RWPE2 (cell line): ENCODE measurements at places on chromosomes 2 and 18.

DNA sequence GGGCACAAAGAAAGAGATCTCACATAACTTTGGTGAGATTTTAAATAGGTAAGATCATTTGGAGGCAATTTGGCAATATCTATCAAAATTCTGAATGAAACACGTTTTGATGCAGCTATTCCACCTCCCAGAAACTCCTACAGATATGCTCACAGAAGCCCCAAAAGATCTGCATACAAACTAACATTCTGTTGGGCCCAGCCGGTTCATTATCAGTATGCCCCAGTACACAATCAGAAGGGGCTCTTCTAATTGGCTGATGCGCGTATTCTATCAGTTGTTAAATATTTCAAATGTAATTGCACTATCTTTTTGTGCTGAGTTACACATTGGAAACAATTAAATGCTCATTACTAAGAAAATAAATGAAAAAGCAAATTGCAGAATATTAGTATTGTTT lies 7.1 kb upstream of the TGIF1 start:
- no peak for DNase-seq

- DNase-seq, result no peak
Measured at GRCh38 chr2:69993708-69994107, 32.3 kb upstream of the ASPRV1 start.

DNA sequence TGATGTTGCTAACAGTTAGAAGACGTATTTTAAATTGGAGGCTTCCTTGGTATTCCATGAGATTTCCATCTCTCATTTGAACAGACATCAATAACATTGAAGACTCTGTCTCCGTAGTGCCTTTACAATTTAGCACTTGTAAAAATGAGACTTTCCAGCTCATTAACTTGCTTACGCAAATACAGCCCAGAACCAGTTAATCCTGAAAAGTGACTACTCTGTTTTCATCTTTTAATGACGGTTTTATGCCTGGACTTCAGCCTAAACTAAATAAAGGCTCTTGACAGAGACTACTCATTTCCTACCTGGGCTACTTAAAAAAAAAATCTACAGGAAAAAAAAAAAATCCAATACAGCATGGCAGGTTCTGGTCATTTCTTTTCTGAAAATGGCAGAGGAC lies 148.6 kb downstream of the LRATD1 start:
- DNase-seq, result no peak

DNA sequence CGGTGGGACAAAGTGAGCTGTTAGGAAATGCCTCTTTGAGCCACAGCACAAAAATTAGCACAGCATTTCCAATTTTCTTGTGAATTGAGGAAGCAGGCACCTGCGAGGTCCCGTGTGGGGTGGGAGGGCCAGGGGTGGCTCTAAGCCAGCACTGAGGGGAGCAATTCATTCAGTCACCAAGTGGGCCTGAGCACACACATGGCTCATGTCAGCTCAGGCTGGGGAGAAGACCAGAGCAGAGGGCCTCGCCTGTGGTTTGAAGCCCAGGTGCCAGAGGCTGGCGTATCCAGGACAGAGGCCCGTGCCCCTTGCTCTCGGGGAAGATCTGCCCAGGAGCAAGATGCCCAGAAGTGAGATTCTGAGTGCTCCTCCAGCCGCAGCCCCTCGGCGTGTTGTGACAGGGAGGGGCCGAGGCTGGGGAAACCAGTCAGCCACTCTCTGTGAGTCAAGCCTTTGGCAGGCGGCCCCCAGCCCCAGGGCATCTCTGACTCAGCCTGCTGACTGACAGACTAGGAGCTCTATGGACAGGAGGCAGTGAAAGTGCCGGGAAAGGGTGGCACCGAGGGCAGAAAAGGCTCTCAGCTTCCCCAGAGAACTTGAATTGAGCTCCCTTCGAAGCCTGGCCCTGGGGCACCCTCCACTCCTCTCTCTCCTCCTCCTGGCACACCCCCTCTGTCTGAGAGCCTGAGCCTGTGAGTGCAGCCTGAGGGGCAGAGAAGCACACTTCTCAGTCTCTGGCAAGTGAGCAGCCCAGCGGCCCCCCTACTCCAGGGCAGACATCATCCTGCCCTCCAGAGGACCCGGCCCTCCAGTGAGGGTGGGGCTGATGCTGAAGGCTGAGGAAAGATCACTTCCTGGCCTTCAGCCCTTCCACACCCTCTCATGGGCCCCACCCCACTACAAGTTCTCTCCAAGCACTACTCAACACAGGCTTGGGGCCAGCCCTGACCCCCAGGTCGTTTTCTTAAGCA lies 32.3 kb downstream of the CYP26B1 start:
- DNase-seq, result peak; percentile 97

GRCh38 chr2:196230061-196230854 lies 58.9 kb upstream of the STK17B start:
- DNase-seq, result no peak

DNA sequence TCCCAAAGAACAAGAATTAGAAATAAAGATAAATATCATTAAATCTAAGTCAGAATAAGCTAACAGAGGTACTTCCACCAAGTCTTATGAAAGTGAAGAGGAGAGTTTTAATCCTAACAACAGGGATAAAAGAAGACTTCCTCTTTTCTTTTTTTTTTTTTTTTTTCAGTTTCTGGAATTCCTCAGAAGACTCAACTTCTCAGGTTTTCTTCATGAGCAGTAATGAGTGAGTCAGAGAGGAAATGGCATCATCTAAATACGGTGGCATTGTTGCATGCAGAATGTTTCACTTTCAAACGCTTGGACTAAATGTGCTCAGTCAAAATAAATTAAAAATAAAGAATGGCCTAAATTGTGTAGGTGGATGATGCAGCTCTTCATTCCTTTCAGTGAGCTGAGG lies 45.6 kb upstream of the ARHGAP15 start:
- DNase-seq, result no peak

DNA sequence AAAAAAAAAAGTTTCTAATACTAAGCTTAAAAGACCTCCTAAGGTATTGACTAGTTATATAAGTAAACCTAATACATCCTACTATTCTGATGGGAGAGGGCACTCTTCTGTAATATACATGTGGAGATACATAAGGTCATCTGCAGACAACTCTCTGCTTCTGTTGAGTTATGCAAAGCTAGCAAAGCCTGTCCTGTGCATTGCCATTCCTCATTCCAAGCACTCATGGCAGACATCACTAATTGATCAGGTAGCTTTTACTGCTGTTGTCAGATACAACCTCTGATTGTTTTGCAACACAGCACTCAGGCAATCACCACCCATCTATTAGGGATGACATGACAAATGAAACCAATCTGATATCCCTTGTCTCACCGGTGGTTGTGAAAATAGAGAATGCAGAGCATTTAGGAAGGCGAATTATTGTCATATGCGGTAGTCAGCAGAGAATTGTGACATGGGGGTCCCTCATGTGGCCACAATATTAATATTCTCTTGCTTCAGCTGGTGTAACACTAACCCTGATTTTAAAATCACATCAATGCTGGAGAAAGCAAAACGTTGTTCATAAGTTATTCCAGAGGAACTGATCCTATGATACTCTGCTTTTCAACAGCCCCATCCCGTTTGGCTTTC lies 416.5 kb upstream of the GYPC start:
- no peak for DNase-seq

- no peak for DNase-seq
Measured at GRCh38 chr2:231111987-231112386, 12.9 kb downstream of the HTR2B start.

DNA sequence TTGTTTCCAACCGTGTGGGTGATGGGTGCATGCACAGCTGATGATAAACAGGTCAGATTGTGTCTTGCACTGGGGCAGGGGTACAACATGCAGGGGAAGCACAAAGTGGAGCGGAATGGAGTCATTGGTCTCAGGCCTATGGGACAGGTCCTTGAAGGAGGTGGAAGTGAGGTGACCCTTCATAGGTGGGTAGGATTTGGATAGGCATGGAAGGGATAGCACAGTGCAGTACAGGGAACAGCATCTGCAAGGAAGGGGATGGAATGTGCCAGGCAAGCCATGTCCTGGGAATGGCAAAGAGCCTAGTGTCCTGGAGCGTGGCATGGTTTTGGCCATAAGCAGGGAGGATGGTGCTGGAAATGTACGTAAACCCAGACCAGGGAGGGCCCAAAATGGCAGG lies 143.9 kb downstream of the CAPN13 start:
- DNase-seq, result no peak

DNA sequence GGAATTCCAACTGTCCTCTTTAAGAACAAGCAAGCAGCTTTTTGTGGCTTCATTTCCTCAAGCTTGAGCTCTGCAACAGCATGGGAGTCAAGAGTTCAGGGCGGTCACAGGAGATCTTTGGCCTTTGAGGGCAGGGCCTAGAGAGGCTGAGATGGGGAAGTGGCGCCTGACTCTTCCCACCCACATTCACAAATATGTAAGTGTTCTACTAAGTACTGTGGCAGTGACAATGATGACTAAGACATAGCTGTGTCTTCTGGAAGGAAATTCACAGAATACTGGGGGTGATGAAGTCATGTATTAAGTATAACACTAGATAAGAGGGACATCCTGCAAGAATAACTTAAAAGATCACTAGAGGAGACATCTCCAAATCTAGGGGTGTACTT lies 15.0 kb downstream of the RND3 start:
- DNase-seq, result no peak

DNA sequence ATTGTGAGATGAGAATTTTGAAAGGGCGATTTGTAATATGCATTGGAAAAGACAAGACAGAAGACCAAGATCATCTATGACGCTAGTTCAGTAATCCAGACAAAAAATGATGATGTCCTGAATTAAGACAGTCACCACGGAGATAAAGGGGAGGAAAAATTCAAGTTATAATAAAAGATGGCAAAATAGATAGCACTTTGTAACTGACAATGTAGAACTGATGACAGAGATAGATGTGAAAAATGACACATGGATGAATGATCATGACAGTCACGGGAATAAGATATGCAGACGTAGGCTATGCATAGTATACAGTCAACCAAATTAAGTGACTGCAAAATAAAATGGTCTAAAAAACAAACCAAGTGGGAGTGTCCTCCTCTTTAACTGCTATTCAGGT lies 59.2 kb downstream of the SRBD1 start:
- DNase-seq, result no peak

- DNase-seq, result no peak
Measured at GRCh38 chr18:13302040-13302439, 83.5 kb downstream of the LDLRAD4 start.

- no peak for DNase-seq
Measured at GRCh38 chr2:207121784-207122183, 44.0 kb downstream of the KLF7 start.

GRCh38 chr2:44758591-44758990 lies 182.9 kb upstream of the SIX3 start:
- DNase-seq, result no peak

GRCh38 chr2:21860907-21861306 lies 737.1 kb downstream of the TDRD15 start:
- no peak for DNase-seq

GRCh38 chr2:180655393-180655792 lies 325.0 kb upstream of the UBE2E3 start:
- DNase-seq, result no peak

- DNase-seq, result no peak
Measured at GRCh38 chr2:212537726-212538304, 787 bp downstream of the ERBB4 start.

DNA sequence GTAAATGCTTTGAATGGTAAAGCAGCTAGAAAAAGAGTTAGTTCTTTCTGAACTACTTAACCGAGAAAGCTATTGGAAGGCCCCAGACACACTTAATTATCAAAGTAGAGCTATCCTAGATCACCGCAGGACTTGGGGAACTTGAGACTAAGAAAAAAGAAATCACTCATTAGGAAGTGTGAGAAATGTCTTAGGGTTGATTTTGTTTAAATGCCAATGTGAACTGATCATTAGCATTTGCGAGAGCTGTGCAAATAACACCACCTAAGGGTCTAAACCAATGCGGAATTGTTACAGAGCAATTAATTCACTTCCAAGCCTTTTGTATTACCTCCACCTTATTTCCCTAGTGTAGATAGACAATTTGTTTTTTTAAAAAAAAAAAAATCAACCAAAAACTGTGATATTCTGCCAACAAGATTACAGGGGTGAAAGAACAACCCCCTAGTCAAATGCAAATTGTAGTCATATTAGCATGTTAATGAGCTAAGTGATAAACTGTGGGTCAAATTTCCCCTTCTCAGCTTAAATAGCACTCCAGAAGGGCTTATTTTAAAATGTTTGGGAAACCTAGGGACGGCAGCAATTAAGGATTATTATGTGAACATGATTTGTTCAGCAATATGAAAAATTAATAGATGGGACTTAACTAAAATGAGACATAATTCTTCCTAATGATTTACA lies 246.2 kb upstream of the STON1 start:
- no peak for DNase-seq

DNA sequence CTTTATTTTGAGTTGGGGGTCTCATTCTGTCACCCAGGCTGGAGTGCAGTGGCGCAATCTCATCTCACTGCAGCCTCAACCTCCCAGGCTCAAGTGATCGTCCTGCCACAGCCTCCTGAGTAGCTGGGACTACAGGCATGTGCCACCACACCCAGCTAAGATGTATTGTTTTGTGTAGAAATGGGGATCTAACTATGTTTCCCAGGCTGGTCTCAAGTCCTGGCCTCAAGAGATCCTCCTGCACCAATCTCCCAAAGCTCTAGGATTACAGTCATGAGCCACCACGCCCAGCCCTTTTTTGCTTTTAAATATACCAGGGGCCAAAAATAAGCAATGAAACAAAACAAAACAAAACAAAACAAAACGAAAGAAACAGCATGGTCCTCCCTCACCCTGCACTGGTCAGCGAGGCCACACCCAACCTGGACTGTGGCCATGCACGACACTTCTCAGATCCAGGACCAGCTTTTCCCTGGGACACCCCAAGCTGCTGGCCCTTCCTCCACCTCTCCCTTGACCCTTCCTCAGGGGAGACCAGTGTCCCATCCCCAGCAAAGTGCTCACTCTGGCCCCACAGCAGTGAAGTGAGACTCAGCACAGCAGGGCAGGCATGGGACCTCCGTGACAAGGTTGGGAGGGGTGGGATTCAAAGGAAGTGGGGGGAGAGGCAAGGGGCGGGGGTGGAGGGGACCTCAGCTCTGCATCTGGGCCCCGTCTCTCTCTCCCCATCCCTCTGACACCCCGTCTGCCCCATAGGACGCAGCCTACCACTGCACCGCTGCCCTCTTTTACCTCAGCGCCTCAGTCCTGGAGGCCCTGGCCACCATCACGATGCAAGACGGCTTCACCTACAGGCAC lies 23.5 kb downstream of the MAL start:
- DNase-seq, result no peak
